COLO829 (cell line): ENCODE measurements at places on chromosomes 1 and 21.

GRCh38 chr1:173628888-173629287 lies 6.2 kb upstream of the TEX50 start:
- DNase-seq, result no peak

DNA sequence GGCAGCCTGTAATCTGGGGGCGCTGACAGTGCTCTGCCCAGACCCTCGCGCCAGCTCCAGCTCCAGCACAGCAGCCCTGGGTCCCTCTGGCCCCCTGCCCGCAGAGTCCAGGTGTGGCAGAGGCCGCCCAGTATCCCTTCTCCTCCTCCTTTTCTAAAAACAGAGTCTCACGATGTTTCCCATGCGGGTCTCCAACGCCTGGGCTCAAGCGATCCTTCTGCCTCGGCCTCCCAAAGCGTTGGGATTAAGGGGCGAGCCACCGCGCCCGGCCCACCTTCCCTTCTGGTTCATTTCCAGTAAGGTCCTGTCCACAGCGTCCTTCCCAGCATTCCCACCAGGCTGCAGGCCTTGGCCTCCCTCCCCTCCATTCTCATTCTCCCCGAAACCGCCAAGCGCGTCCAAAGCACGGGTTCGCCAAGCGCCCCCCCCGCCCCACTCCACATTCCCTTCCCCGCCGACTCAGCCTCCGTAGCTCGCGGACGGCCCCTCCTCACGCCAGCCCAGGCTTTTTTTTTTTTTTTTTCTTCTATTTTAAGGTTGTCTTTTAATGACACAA lies 2.0 kb upstream of the PCBP3 start:
- DNase-seq, result no peak

DNA sequence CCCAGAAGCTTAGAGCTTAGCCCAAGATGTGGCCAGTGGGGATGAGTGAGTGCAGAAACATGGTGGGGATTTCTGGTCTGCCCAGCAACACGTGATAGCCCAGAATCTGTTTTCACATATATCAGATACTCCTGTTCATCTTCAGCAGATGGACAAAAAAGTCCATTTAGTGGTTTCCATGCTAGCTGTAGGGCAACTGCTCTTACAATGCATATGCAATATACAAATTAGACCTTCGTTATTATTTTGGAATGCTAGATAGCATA lies 96.9 kb upstream of the SGIP1 start:
- no peak for DNase-seq

- no peak for DNase-seq
Observed at GRCh38 chr1:31568895-31569595, 7.3 kb upstream of the TINAGL1 start.

- no peak for DNase-seq
Observed at GRCh38 chr1:25813734-25814471, 5.9 kb upstream of the MTFR1L start.

- no peak for DNase-seq
Observed at GRCh38 chr1:94104776-94105580, 16.0 kb downstream of the ABCA4 start.

DNA sequence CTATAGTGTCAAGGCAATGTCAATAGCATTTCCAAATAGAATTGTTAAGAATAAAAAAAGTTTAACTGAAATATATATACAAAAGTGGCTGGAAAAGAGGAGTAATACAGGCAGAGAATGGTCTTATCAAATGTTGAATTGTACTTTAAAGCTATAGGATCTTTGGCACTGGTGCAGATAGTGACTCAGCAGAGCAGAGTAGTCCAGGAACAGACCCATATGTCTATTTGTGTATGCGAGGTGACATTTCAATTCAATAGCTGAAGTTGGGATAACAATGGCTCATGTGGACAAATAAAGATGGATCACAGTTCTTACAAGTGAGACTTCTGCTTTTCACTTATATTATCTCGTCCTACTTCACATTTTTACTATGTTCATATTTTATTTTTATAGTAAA lies 543.0 kb upstream of the B3GALT2 start:
- peak; percentile 9 for DNase-seq

- DNase-seq, result no peak
Observed at GRCh38 chr1:108107658-108108057, 92.5 kb downstream of the SLC25A24 start.

GRCh38 chr21:39564200-39564599 lies 48.5 kb upstream of the B3GALT5 start:
- no peak for DNase-seq

- DNase-seq, result no peak
Observed at GRCh38 chr1:110119843-110120242, 7.6 kb downstream of the UBL4B start.

DNA sequence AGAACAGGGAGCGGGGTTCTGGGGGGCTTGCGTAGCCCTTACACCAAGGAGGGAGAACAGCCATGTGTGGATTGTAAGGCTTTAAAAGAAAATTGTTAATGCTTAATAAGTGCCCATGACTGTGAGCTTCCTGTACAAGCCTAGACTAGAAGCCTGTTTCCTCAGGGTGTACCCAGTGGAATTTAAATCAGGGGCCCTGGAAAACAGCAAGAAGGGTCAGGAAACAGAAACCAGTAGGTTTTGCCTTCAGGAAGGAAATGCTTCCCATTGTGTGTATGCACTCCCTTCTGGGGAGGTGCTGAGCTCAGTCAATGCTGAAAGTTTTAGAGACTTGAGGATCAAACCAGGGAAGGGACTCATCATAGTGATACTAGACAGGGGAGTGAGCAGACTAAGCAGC lies 12.7 kb downstream of the UTP11 start:
- DNase-seq, result no peak

DNA sequence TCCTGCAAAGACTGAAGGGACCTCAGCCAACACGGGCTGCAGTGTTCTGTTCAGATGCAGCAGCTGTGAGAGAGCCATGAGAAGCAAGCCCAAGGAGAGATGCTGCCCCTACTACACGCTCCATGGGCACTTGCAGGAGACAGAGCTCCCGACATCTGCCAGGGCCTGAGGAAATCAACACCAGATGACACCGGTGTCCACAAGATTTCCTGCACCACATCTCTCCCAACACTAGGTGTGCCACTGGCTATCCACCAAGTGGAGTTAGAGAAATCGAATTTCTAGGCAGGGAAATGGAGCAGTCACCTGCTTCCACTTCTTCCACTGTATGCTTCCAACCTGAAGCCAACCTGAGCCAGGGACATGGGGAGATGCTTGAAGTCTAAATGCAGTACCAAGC lies 445.3 kb downstream of the RWDD3 start:
- DNase-seq, result no peak

GRCh38 chr1:117669572-117669971 lies 63.7 kb downstream of the TENT5C start:
- DNase-seq, result no peak

GRCh38 chr1:211829343-211830054 lies 1.1 kb downstream of the LPGAT1 start:
- DNase-seq, result no peak

DNA sequence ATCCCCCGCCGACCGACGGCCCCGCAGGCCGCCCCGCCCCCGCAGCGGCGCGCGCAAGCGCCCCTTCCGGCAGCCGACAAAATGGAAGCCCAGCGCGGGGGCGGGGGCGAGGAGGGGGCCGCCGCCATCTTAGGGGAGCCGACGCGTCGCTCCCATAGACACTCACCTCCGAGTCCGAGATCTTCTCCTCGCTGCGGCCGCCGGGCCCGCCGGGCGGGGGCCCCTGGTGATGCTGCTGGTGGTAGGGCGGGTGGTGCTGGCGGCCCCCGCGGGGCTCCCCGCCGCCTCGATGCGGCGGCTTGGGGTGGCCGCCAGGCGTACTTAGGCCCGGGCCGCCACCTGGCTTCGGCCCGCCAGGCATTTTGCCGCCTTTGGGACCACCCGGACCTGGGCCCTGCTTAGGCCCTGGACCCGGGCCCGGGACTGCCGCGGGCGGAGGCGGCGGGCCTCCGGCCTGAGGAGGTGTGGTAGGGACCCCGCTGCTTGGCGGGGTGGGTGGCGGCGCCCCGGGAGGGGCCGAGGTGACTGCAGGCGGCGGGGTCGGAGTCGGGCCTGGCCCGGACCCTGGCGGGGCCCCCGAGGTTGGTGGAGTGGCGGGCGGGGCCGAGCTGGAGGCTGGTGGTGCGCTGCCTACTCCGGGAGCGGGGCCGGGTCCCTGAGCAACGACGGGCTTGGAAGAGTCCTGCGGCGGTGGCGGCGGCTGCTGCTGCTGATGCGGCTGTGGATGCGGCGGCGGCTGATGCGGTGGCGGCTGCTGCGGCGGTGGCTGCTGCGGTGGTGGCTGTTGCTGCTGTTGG lies 691 bp downstream of the SFPQ start:
- DNase-seq, result peak; percentile 75

DNA sequence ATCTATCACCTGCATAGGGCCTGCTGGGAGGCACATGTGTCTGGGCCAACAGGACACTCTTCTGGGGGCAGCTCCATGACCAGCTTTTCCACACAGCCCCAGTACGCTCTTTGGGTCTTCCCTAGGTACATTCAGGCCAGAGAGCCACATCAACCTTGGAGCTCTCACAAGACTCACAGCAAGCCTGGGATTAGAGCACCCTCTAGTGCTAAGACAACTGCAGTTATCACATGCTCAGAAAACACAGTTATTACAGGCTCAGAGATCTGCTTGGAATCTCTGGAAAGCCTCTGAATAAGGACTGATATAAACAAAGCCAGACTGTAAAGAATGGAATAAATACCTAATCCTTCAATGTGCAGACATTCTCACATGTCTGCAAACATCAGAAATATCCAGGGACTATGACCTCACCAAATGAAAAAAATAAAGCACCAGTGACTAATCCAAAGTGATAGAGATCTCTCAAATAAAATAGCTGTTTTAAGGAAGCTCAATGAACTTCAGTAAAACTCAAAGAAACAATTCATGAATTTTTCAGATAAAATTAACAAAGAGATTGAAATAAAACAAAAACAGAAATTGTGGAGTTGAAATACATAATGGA lies 563.9 kb upstream of the NR5A2 start:
- DNase-seq, result peak; percentile 34

- DNase-seq, result no peak
Observed at GRCh38 chr1:44780583-44781121, 5.3 kb downstream of the RPS8 start.

GRCh38 chr1:37472281-37472680 lies 2.1 kb upstream of the ZC3H12A start:
- no peak for DNase-seq

DNA sequence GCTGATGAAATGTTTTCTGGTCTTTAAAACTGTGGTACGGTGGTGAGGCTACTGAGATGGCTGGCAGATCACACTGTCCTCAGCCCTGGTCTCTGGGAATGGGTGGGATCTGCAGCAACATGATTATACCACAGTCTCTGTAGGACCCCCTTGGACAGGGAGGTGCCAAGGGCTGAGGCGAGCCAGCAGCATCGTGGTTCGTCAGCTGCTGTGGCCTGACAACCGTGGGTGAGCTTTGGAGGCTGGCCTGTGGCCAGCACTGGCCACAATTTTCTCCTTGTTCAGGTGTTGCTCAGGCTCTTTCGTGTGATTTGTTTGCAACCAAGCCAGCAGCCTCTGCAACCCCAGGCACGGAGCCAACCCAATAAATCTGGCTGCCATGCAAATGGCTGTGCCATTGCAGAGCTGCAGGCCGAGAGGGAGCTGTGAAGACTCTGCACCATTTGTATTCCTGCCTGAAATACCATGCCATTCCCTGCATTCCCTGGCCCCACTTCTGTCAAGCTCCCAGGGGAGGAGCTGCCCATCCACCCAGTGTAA lies 70.9 kb downstream of the PCP4 start:
- DNase-seq, result no peak

DNA sequence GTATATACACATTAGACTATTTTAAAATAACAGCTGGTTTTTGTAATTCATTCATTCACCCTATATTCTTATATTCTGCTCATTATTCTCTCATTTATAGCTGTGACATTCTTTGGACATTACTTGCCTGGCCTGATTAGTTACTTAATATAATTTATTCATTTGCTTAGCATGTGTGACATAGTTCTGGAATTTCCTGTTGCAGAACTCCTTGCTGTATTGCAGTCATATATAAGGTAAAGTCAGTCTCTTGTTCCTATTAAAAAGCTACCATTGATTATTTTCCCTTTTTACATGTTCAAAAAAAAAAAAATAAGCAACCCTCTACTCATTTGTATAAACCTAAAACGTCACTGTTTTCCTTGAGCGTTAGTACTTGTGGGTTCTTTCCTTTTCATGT lies 23.9 kb downstream of the GNAT2 start:
- DNase-seq, result no peak

DNA sequence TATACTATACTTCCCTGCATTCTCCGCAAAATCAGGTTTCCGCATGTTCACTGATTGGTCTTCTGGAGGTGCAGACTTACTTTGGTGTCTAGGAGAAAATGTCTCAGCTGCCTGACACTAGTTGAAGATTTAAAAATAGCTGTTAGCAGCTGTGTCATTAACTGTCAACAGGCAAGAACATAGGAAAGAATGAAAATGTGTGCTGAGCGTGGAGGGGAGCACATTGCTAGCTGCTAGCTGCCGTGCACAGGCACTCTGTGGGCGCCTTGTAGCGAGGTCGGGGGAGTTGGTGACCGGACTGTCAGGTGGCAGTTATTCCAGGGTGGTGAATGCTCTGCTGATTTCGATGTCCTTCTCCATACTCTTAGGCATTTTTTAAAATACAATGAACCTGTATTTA lies 5.2 kb downstream of the FAAH start:
- no peak for DNase-seq

- no peak for DNase-seq
Observed at GRCh38 chr21:42460391-42461184, 35.4 kb downstream of the RSPH1 start.

DNA sequence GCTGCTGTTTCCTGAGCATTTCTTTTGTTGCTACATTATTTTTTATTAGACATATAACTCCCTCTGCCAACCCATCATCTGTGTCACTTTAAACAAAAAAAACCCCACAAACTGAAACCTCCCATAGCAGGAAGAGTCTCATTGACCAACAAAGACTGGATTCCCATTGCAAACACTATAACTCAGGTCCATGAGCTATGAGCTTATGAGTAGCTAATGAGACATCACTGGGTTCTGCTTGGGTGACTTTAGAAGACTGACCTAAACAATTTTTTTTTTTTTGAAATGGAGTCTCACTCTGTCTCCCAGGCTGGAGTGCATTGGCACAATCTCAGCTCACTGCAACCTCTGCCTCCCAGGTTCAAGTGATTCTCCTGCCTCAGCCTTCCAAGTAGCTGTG lies 212.8 kb downstream of the LTN1 start:
- no peak for DNase-seq

- peak; percentile 66 for DNase-seq
Observed at GRCh38 chr1:152461544-152461943, 47.5 kb upstream of the CRNN start.

- DNase-seq, result no peak
Observed at GRCh38 chr1:154623358-154623757, 15.4 kb upstream of the ADAR start.

GRCh38 chr1:9428601-9429341 lies 110.5 kb upstream of the SLC25A33 start:
- DNase-seq, result peak; percentile 96

DNA sequence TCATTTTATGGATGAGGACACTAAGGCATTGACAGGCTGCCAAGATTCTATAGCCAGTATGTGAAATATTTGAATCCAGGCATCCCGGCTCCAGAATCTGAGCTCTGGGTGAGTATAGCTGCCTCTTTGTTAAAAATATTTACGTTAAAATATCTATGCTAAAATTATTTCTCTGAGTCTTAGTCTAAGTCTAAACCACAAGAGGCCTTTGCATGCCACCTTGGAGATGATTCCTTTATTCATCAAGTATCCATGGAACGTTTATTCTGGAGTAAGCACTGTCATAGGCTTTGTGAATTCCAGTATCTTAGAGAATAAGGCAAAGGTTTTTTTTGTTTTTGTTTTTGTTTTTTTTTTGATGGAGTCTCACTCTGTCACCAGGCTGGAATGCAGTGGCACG lies 116.4 kb downstream of the GREM2 start:
- DNase-seq, result no peak

GRCh38 chr1:203744075-203744972 lies 20.7 kb upstream of the LAX1 start:
- DNase-seq, result no peak

- DNase-seq, result no peak
Observed at GRCh38 chr1:111553196-111553595, 49.8 kb upstream of the ADORA3 start.
